Activated T-cell treated with anti-CD3 and anti-CD28 coated beads, Interleukin-2, amount 50 U/mL, for 1 hour (primary cell): ENCODE measurements at places on chromosomes 13 and 19.

GRCh38 chr13:42880056-42880605, 98.7 kb downstream of the FAM216B start:
- no peak for DNase-seq

- no peak for DNase-seq
These were observed 6.9 kb downstream of the FBN3 start for GRCh38 chr19:8142513-8142900.

GRCh38 chr13:70090036-70090723, 17.4 kb upstream of the ATXN8OS start:
- no peak for DNase-seq

- DNase-seq: no peak
These were observed 13.6 kb upstream of the ZNF14 start for GRCh38 chr19:19746286-19747213.

GRCh38 chr13:46594374-46595078, 41.6 kb downstream of the LRCH1 start:
- DNase-seq: no peak

- no peak for DNase-seq
These were observed 14.2 kb downstream of the NDUFA11 start for GRCh38 chr19:5889288-5889971.

DNA sequence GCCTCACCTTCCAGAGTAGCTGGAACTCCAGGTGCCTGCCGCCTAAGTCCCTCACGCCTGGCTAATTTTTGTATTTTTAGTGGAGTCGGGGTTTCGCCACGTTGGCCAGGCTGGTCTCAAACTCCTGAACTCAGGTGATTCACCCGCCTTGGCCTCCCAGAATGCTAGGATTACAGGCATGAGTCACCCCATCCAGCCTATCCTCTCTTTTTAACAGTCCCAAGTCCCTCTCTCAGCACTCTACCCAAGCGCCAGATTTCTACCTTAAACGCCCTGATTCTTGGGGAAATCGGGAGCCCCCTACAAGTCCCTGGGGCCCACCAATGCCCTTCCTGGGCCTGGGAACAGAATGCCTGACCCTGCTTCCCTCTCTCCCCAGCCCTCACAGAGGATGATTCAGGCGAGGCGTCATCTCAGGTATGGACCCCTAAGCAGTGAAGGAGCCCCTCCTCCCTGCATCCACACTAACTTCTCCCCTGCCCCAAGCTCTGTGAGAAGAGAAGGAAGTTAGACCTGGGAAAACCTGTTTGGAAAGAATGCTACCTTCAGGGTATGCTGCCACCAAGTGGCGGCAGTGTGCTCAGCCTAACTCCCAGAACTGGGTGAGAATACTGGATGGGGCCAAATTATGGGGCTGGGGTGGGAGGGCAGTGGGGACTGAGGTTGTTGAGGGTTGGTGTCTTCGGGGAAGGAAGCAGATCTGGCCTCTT, 20.8 kb upstream of the EBI3 start:
- DNase-seq: no peak

DNA sequence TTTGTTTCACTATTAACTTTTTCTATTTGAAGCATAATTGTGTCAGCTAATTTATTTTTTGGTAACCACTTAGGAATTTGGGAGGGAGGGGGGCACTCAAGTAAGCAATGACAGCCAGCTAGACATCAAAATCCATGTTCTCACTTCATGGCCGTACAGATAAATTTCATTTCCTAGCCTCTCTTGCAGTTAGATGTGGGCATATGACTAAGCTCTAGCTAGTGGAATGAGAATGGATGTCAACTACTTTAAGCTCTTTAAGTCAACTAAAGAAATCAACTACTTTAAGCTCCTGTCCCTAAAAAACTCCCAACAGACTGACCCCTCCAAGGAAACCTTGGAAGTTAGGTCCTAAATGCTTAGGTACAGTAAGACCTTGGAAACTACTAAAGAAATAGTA, 92.0 kb downstream of the KCNRG start:
- DNase-seq: no peak

DNA sequence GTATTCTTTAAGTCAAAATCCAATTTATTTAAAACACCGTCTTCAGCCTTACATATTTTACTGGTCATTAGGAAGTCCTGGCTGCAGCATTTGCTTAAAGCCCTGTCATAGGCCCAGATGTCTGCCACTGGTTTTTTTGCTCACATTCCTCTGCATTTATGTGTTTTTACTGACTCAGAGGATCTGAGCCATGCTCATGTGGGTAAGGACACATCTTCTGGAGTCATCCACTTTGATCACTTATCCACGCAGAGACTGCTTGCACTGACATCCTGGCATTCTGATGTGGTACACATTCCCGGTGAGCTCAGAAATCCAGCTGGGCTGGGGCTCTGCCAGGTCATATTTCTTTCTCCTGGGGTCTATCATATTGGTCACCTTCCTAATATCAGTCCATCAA, 531.7 kb upstream of the ARGLU1 start:
- no peak for DNase-seq

GRCh38 chr19:47215581-47215980, 15.4 kb downstream of the BBC3 start:
- no peak for DNase-seq

- DNase-seq: no peak
These were observed 2567.1 kb downstream of the PCDH9 start for GRCh38 chr13:64662887-64663593.

GRCh38 chr13:41678249-41678648, 220.9 kb downstream of the RGCC start:
- DNase-seq: no peak

DNA sequence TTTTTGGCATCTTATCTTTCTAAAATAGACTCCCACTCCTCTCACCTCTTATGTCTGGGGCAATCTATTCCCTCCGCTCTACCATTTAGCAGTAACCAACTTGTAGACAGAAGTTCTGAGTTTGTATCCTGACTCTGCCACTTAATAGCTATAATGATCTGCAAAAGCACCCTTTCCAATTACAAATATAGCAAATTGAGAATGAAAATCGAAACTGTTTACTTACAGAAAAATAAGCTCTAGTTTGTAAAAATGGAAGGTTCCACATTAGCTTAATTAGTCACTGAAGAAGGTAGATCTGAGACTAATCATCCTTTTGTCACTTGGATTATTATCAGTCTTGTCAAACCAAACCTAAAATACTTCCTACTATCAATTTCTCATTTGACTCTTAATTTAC, 409.3 kb downstream of the DIAPH3 start:
- no peak for DNase-seq
